Immature natural killer cell (primary cell): ENCODE measurements at places on chromosomes 6 and 20. TPM values are rescaled to one million over a fixed set of nuclear protein-coding genes. Genes with fewer than 3 reads are reported as not detected.

DNA sequence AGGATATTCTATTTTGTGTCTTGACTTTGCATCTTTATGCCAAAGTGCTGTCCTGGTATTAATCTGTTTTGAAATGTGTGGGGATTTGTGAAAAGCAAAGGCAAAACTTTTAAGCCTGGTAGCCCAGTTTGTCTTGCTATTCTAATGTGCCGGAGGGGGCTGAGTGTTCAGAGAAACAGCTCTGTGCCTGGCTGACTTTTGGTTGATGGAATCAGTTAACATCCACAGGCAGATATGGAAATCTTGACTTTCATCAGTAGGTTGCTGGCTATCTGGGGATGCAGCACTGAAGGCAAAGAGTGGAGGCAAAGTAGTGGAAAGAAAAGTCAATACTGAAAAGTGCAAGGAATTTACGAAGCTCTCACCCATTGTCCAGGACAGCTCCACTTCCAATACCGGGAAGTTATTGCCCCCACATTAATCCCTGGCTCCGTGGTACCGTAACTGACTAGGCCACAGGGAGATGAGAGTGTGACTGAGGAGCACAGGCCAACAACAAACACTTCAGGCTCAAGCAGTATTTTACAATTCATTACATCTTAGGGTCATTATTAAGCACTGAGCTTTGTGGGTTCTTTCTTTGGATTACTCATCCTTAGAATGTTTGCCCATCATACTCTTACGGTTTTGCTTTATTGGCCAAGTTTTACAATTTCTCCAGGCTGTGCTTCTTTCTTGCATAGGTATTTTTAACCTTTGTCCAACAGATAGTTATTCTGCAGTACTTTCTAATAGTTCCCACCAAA lies 164.6 kb downstream of the MTFR2 start:
- no peak for DNase-seq

DNA sequence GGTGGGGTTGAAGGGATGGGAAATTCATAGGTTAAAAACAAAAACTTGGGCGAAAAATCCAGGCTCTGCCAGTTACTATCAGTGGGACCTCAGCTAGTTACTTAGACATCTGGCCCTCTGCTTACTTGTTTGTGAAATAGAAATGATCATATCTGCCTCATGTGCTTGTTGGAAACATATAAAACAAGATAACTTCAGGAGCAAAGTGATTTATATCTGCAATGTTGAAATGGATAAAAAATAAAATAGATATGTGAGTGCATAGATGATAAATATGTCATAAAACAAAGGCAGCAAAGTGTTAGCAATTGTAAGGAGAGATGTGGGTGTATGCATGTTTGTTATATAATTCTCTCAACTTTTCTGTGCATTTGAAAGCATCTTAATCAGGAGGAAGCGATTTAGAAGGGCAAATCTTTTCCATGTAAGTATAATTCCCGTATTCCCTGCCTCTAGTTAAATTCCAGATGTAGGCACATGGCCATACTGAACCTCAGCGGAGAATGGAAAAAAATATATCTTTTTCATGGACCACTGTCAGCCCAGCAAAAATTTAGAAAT lies 579.0 kb upstream of the FLRT3 start:
- no peak for DNase-seq

GRCh38 chr6:157541618-157542413 lies 160.8 kb downstream of the ZDHHC14 start:
- no peak for DNase-seq

DNA sequence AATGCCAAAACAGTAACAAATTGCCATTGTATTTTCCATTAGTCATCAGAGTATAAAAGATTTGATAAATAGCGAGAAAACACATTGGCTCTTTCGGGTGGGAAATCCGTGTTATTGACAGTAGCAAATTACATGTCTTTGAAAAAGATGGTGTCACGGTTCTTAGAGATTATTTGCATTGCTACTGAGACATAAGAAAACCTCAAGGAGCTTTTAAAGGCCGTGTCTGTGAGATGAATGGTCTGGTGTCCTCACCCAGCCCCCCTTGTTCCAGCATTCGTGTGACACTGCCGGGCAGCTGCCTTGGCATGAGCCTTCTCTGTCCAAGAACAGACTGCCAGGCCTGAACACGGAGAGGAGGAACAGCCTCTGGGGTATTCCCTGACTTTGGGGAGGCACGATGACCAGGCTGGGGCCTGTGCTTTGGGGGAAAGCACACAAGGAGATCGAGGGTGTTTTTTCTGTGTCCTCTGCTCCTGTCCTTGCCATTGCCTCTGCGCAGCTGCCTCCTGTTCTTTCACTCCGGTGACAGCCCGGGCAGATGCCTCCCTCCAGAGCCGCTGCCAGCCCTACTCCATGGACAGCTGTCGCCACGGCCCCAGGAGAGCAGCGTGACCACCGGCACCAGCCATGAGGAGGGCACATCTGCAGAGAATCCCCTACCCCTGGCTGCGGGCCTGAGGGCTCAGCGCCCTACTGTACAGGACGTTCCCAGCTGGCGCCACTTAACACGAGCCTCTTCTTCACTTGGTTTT lies 167.7 kb upstream of the CDYL start:
- no peak for DNase-seq

DNA sequence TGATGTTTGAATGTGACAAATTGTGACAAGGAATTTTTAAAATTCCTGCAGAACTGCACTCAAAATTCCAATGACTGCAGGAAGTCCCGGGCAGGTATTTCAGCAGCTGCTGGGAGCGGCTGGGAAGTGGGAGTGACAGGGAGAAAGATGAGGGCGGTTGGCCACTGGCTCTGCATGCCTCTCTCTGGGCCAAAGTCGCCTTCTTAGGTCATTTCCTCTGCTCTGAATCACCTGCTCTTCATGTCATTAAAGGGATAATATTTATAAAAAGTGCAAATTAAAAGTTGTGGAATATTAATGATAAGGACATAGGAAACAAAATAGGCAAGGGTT lies 43.9 kb downstream of the RAMACL start:
- no peak for DNase-seq

DNA sequence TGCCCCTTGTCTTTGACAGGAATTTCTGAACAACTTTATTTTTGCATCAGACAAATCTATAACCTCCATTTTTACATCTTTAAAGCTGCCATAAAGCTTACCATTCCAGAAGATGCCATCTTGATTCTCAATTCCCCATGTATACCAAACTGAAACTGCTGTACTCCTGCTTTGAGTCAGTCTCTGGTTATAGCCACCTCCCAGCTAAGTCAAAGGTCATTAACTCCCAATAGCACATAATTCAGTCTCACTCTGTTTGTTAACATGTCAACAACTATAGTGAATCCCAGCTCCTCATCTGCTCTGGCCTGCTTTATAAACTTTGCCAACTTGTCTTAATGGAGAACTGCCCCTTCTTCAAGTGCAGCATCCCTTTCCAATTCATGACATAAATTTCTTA lies 343.6 kb downstream of the FRK start:
- no peak for DNase-seq

- DNase-seq = no peak
Measured at GRCh38 chr20:25858495-25859425, 162.1 kb upstream of the ZNF337 start.

- no peak for DNase-seq
Measured at GRCh38 chr6:68911811-68912210, 276.7 kb downstream of the ADGRB3 start.

DNA sequence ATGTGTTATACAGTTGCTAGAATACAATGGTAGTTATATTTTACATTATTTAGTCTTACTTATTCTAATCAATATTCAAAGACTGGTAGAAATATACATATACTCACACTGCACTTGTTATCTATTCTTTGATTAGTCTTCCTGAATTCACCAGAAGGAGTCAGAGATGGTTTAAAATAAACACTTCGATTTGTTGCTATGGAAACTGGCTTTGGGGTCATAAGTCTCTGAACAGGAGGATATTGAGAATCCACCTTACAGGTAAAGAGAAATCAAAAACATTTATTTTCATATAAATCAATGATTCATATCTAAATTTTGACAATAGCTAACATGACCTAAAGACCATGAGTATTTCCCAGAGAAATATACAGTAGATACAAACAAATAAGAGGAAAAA lies 41.6 kb downstream of the NUP153 start:
- DNase-seq = no peak

GRCh38 chr6:19824058-19824807 lies 12.9 kb upstream of the ID4 start:
- DNase-seq = no peak

DNA sequence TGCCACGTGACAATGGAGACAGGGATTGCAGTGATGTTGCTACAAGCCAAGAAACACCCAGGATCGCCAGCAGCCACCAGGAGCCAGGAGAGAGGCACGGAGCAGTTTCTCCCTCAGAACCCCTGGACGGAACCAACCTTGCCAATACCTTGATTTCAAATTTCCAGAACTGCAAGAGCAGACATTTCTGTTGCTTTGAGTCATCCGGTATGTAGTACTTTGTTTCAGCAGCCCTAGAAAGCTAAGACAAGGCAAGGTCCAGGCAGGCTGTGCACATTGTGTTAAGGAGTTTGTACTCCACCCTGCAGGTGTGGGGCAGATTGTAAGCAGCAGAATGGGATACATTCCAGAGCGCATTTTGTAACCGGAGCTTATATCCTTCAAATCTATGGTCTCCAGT lies 48.3 kb downstream of the TRERF1 start:
- DNase-seq = no peak

- no peak for DNase-seq
Measured at GRCh38 chr20:50415516-50416268, 94.5 kb upstream of the PTPN1 start.

The BMP2 gene
- 0.65 TPM for polyA plus RNA-seq

The TMEM74B gene
- not detected for polyA plus RNA-seq

The TSHZ2 gene
- not detected for polyA plus RNA-seq

The LZTS3 gene
- polyA plus RNA-seq = not detected

The OR2H1 gene
- polyA plus RNA-seq = not detected

The BHLHE23 gene
- polyA plus RNA-seq = not detected
